ENCODE measurements at places on chromosomes 11 and 22. TPM values are rescaled to one million over a fixed set of nuclear protein-coding genes. Genes with fewer than 3 reads are reported as not detected.

GRCh38 chr11:80320226-80320625 is 879.4 kb upstream of the TENM4 start:
- H3K4me3 ChIP-seq: no peak overlapping the region
- H3K27ac ChIP-seq: no peak overlapping the region
- no peaks in the 10 kb centered on the region for H3K36me3 ChIP-seq
- no peak for DNase-seq

DNA sequence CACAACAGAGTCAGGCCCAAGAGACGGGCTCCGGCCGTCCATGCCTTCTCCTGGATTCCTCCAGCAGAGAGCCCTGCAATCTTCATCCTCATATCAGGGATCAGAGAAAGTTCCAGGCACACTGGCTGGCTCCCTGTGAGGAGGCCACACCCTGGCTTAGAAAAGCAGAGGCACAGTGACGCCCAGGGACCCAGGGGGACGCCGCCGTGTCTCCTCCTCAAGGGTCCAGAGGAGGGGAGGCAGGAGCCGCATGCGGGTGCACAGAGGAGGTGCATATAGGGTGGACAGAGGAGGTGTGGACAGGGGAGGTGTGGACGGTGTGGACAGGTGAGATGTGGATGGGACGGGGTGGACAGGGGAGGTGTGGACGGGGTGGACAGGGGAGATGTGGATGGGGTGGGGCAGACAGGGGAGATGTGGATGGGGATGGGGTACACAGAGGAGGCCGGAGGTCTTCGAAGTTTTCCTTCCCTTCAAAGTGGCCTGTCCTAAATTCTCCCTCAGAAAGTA is 1521.9 kb downstream of the BRD1 start:
- H3K27ac ChIP-seq: no peak overlapping the region
- H3K27me3 ChIP-seq: no peaks in the 10 kb centered on the region
- no peaks in the 10 kb centered on the region for H3K4me1 ChIP-seq
- H3K36me3 ChIP-seq: no peaks in the 10 kb centered on the region

DNA sequence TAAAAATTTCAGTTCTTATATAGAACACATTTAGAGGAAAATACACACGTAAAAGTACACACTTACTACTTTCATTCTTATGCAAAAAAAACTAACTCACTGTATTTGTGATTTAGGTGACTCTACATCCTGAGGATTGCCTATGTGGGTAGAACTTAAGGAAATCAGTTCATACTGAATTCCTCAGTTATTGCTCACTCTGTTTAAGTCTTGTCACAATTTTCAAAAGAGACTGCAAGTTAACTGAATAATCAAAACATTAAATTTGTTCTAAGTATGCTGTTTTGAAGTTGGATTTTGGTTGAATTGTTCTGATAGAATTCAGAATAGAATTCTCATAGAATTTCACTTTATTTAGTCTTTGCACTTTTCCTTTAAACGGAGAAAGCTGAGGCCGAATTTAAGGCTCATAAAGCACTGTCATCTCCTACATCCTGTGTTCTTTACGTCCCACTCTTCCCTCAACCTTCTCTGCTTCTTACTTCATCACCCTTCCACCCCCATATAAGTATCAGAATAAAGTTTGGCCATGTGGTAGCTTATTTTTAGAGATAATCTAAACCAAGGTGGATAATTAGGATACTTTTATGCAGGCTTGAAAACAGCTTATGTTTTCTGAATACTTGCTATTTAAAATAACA is 59.8 kb downstream of the APOL5 start:
- H3K27me3 ChIP-seq: no peaks in the 10 kb centered on the region
- no peaks in the 10 kb centered on the region for H3K4me1 ChIP-seq
- no peak overlapping the region for H3K4me3 ChIP-seq
- H3K27ac ChIP-seq: no peak overlapping the region
- no peak for DNase-seq

TSSK2 gene
- polyA plus RNA-seq: 0.04 TPM

GRCh38 chr22:24154826-24155225 is 26.5 kb upstream of the SUSD2 start:
- DNase-seq: no peak
- peak overlapping the region; percentile 41 for H3K4me3 ChIP-seq
- no peaks in the 10 kb centered on the region for H3K27me3 ChIP-seq
- H3K36me3 ChIP-seq: no peaks in the 10 kb centered on the region

WNT7B gene
- 0.03 TPM for polyA plus RNA-seq

- H3K4me3 ChIP-seq: no peak overlapping the region
- no peaks in the 10 kb centered on the region for H3K27me3 ChIP-seq
- no peak overlapping the region for H3K27ac ChIP-seq
- no peaks in the 10 kb centered on the region for H3K4me1 ChIP-seq
- no peak for DNase-seq
Measured at GRCh38 chr22:37401401-37402183, 25.7 kb downstream of the ELFN2 start.

SLC37A2 gene
- 9.1 TPM for polyA plus RNA-seq

GRCh38 chr11:85628771-85629341 is 463 bp downstream of the TMEM126B start:
- peak overlapping the region; percentile 62 for H3K27ac ChIP-seq
- peaks cover 8% of the 10 kb centered on the region for H3K4me1 ChIP-seq
- H3K36me3 ChIP-seq: peaks cover 5% of the 10 kb centered on the region
- no peaks in the 10 kb centered on the region for H3K27me3 ChIP-seq

DNA sequence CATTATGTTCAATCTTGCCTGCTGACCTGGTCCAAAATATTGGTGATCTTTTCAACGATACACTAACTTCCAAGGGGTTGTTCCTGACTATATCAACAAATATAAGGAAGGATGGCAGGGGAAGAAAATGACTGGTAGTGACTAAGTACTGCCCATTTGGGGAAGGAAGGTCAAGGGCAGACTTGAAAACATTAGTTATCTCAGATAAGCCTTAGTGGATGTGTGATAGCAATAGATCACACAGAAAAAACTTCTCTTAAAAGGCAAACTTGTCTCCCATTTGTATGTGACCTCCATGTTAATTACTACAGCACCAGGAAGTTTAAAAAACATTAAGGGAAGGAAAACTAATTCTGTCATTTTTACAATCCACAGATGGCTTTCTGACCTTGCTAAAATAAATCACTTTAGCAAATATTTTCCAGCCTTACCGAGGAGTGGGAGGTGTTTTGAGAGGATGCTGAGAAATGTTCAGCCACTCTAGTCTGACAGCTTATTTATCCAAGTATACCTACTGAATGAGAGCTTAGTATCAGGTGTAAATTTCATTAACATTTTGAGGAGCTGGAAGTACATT is 88.2 kb upstream of the DDI1 start:
- H3K27ac ChIP-seq: no peak overlapping the region
- no peak overlapping the region for H3K4me3 ChIP-seq
- no peak for DNase-seq
- no peaks in the 10 kb centered on the region for H3K4me1 ChIP-seq
- H3K27me3 ChIP-seq: no peaks in the 10 kb centered on the region
